ENCODE measurements at places on chromosomes 5 and 9.
A peak's percentile ranks its signal among the peaks of the same experiment; 100 is the strongest.

DNA sequence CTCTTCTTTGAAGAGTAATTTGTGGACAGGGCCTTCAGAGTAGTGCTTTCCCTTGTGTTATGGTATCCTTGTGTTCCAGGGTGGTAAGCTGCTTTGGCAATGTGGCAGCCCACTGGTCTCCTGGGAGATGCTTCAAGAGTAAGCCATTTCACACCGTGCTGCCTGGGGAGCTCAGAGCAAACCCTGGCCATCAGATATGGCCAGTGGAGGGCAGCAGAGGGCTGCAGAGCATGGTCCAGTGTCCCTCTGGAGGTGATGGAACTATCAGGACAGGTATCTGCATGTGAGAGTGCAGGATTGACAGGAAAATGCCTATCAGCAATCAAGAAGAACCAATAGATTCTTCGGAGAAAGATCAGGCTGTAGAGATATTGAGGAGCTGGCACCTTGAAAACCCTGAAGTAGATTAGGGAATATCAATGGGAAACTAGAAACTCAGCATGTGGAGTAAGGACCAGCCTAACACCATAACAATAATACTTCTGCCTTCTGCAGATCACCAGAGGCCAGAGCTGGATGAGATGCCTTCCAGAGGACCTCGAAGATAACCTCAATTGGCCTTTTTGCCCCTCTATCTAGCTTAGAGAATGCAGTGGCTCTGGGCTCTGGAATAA, 90.8 kb downstream of the PLPPR1 start:
- DNase-seq: no peak

- peak; percentile 85 for DNase-seq
Observed at GRCh38 chr5:134145779-134146581, 30.8 kb downstream of the SKP1 start.

- DNase-seq: no peak
Observed at GRCh38 chr5:177421062-177421798, 5.2 kb upstream of the GRK6 start.

DNA sequence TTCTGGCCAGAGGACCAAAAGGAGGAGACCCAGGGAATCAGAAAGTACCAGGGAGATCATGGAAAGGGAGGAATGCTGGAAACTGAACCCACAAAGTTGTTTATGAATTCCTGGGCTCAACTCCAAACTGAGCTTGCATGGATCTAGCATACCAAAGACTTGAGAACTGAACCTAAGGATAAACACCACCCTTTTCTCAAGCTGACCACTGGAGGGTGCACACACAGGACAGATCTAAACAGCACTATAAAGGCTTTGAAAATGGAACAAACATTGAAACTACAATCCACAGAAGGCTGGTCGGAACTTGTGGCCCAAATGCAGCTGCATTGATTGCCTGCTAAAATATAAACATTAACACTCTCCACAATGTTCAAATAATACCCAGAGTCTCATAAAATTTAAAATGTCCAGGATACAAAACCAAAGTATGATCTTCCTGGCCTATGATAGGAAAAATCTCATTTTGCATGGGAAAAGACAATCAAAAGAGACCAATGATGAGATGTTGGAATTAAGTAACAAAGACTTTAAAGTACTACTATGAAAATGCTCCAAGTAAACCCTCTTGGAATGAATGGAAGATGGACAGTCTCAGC, 15.6 kb upstream of the IRF1 start:
- no peak for DNase-seq

DNA sequence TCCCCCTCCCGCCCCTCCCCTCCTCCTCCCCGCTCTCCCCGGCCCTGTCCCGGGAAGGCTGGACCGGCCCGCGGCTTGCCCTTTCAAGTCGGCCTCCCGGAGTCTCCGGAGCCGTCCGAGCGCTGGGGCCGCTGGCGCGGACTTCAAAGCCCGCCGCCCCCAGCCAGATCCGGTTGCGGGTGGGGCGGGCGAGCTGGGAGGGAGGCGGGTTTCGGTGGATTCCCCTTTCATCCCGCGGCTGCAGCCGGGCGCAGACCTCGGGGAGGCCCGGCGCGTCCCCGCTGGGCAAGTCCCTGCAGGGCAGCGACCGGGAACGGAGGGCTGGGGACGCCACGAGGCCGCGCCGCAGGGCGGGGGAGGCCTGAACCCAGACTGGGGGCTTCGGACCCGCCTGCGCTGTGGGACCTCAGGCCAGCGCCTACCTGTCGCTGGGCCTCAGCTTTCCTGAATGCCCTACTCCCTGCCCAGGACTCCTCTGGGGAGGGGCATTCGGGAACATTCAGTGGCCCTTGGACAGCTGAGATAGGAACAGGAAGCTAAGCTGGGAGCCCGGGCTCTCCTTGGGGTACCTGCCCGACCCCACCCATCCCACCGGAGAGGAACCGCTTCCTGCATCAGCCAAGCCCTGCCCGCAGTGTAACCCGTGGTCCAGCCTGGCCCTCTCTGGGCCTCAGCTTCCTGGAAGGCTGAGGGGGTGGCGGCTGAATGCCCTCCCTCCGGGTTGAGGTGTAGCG, 23.4 kb downstream of the C9orf50 start:
- DNase-seq: no peak
